ENCODE measurements at places on chromosomes 1 and 21.

GRCh38 chr1:9169601-9170137 is 40.8 kb upstream of the GPR157 start:
- no peak for DNase-seq

GRCh38 chr21:33127154-33127867 is 57.4 kb downstream of the OLIG1 start:
- peak; percentile 14 for DNase-seq

DNA sequence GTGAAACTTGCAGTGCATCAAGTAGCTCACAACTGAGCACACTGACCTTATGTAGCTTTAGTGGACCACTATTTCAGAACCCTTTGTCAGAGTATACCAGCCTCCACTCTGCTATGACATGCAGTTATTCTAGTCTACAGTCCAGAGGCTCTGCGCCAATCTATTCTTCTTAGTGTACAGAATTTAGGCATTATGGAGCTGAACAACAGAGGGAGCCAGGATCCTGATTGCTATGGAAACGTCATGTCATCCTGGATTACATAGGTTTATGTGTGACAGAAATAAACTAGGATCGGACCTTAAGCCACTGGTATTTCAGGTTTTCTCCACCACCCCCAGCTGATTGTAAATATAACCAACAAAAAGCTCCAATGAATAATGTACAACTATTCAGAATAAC is 48.1 kb upstream of the EEIG2 start:
- DNase-seq, result no peak

GRCh38 chr1:184545601-184546000 is 158.8 kb downstream of the C1orf21 start:
- no peak for DNase-seq

- DNase-seq, result no peak
These were observed 14.3 kb downstream of the GPR137B start for GRCh38 chr1:236156512-236157208.

GRCh38 chr21:43023175-43023574 is 48.8 kb downstream of the PKNOX1 start:
- DNase-seq, result no peak

GRCh38 chr1:31736675-31737074 is 27.5 kb downstream of the ADGRB2 start:
- no peak for DNase-seq

GRCh38 chr1:170194451-170194850 is 48.7 kb downstream of the NTMT2 start:
- DNase-seq, result no peak

GRCh38 chr21:38433471-38433870 is 64.8 kb downstream of the ERG start:
- DNase-seq, result no peak

- no peak for DNase-seq
These were observed 19.1 kb downstream of the KCNQ4 start for GRCh38 chr1:40802742-40803113.

All from HS-5 (cell line).